ENCODE measurements at places on chromosomes 13 and 19.

- no peak for DNase-seq
These were observed 32.6 kb upstream of the ZSCAN5A start for GRCh38 chr19:56347163-56347778.

DNA sequence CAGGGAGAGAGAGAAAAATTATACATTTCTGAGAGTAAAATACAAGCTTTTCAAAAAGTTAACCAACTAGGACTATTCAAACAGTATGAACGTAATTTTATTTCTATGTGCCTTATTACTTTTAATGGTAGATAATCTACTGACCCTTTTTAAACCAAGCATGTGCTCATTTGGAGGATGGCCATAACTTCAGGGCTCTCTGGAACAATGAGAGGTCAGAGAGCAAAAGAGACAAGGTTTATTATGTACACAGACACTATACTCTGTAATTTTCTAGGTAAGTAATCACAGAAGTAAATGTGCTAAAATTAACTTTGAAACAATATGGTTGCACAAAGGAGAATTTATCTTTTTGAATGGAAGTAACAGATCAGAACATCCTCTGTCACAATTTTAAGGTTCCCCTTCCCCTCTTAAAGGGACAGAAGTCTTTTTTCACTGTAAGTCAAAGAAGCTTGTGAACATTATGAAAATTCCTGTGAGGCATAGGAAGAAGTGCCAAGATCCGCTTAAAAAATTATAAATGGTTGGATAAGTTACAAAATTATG, 1.0 kb downstream of the POSTN start:
- DNase-seq, result no peak

DNA sequence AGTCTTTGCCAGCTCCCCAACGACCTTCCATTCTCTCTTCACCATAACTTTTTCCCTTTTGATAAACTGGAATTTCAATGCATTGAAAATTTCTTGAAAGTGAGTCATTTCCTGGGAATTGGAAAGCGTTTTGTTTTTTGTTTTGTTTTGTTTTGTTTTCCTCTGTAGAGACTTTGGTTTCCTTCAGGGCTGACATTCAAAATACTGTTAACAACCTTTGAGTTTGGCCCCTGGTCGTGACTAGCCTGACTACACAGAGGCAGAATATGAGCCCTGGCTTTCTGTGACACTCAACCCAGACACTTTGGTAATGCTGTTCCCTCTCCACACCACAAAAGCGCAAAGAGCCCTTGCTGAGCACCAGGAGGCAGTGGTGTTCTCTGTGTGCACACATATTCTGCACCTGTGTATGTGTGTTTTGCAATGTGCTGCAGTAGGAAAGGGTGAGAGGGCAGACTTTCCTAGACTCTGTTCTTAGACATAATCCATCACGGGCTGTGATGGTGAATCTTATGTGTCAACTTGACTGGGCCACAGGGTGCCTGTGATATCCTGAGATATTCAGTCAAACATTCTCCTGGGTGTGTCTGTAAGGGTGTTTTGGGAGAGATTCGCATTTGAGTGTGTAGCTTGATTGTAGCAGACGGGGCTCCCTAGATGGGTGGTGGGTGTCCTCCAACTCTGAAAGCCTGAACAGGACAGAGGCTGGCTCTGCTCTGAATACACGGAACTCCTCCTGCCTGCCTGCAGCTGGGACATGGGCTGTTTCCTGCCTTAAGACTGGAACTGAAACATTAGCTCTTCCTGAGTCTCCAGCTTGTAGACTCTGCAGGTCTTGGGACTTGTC, 29.5 kb upstream of the ANKRD10 start:
- DNase-seq, result no peak

DNA sequence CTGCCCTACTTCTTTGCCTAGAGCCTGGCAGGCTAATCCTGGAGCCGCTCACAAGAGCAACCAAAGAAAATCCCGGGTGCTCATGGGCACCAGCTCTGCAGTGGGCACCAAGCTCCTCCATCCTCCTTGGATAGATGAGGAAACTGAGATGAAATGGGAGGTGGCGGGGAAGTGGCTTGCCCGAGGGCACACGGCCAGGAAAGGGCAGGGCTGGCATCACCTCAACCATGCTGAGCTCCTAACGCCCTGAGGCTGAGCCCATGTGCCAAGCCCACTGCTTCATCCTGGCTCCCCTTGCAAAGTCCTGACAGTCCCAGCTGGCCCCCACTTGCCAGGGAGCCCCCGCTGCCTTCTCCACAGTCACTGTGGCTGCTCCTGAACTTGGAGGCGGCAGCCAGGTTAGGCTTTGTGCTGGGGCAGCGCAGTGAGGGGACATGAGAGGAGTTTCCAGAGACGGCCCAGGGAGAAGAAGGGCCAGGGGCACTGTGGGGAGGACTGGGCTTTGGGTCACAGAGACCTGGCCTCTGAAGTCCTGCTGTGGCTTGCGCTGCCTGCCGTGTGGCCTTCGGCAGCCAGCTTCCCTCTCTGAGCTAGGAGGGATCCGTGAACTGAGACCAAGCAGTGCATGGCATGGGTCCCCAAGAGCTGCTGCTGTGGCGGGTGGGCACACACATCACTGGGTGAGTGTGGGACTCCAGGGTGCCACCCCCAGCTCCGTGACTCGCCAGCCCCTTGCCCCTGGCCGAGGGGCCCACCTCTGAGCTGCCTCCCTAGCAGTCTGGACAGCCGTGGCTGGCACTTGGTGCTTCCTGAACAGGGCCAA, 17.5 kb downstream of the TMED1 start:
- DNase-seq, result no peak

GRCh38 chr19:34686455-34686854, 9.0 kb downstream of the ZNF302 start:
- DNase-seq, result no peak
